ENCODE measurements at places on chromosomes 1 and 21. TPM values are rescaled to one million over a fixed set of nuclear protein-coding genes. Genes with fewer than 3 reads are reported as not detected.
A peak's percentile ranks its signal among the peaks of the same experiment; 100 is the strongest.

- DNase-seq = no peak
- H3K36me3 ChIP-seq = no peaks in the 10 kb centered on the region
- H3K4me1 ChIP-seq = no peaks in the 10 kb centered on the region
- no peak overlapping the region for H3K27ac ChIP-seq
- H3K27me3 ChIP-seq = no peaks in the 10 kb centered on the region
- H3K4me3 ChIP-seq = no peak overlapping the region
Measured at GRCh38 chr1:165842671-165843129, 15.3 kb downstream of the UCK2 start.

DNA sequence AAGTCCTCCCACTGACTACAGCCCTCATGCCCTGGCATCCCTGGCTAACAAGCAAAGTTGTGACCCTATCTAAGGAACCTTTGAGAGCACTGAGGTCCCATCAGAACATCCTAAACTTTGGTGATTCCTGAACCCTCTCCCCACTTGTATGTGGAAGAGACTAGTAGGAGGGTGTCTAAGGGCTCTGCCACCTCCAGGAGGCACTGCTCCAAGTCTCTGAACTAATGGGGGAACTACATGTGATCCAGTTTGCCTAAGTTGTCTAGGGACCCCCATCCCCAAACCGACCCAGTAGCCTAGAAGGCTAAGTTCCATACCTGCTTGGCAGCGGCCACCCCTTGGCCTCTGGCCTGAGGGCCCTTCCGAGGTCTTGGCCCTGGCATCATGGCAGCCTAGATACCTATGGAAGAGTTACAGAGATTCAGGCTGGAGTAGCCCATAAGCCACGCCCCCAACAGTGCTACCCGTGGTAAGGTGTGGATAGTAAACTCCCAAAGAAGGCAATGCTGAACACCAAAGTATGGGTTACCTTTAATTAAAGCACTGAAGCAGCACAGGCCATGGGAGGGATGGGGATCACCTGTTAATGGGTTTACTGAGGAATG lies 1.7 kb downstream of the CC2D1B start:
- peaks cover 14% of the 10 kb centered on the region for H3K4me1 ChIP-seq
- peak overlapping the region; percentile 94 for H3K4me3 ChIP-seq
- no peak for DNase-seq
- H3K27me3 ChIP-seq = no peaks in the 10 kb centered on the region
- peak overlapping the region; percentile 92 for H3K27ac ChIP-seq

- peak overlapping the region; percentile 95 for H3K4me3 ChIP-seq
- H3K27ac ChIP-seq = peak overlapping the region; percentile 100
- peaks cover 27% of the 10 kb centered on the region for H3K4me1 ChIP-seq
- H3K36me3 ChIP-seq = no peaks in the 10 kb centered on the region
Measured at GRCh38 chr1:153532769-153533599, 2.8 kb downstream of the S100A6 start.

DNA sequence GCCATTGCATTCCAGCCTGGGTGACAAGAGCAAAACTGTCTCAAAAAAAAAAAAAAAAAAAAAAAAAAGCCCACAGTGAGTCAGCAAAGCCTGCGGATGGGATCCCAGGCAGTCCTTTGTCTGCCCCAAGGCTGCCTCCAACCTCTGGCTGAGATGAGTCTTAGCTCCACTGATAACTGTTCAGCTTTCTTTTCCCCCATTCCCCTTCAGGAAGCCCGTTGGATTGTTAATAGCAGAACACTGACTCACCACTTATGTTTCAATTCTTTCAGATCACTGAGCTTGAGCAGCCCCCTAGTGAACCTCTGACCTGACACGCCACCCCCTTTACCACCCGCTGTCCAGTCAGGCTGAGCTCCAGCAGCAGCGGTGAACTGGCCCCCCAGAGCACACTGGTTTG lies 57.5 kb downstream of the ERG start:
- no peak for DNase-seq
- H3K27me3 ChIP-seq = no peaks in the 10 kb centered on the region
- no peak overlapping the region for H3K4me3 ChIP-seq
- no peaks in the 10 kb centered on the region for H3K36me3 ChIP-seq

DNA sequence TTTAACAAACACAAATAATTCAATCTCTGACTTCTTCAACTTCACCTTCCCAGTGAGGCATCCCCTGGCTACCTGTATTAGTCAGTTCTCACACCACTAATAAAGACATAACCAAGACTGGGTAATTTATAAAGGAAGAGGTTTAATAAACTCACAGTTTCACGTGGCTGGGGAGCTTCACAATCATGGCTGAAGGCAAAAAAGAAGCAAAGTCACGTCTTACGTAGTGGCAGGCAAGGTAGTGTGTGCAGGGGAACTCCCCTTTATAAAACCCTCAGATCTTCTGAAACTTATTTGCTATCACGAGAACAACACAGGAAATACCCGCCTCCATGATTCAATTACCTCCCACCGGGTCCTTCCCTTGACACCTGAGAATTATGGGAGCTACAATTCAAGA lies 478.5 kb downstream of the ADGRL2 start:
- no peaks in the 10 kb centered on the region for H3K36me3 ChIP-seq
- no peak overlapping the region for H3K4me3 ChIP-seq
- no peaks in the 10 kb centered on the region for H3K27me3 ChIP-seq

DNA sequence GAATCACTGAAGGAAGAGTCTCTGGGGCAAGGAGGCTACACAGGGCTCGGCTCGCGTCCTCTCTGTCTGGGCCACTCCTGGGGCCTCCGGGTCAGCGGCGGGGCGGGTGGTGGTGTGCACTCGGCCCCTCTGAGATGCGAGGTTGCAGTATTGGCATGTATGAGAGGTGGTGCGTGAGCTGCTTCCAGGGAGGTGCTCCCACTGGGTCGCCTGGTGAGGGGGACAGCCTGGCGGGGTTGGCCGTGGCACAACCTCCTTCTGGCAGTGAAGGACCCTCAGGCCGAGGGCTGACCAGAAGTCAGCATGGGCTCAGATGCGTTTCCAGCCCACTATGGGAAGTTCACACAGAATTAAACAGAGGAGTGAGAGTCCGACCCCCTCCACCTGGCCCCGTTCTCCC lies 38.5 kb upstream of the COL18A1 start:
- H3K4me1 ChIP-seq = peaks cover 21% of the 10 kb centered on the region
- no peak for DNase-seq
- H3K27ac ChIP-seq = peak overlapping the region; percentile 99
- no peaks in the 10 kb centered on the region for H3K36me3 ChIP-seq
- no peak overlapping the region for H3K4me3 ChIP-seq

DNA sequence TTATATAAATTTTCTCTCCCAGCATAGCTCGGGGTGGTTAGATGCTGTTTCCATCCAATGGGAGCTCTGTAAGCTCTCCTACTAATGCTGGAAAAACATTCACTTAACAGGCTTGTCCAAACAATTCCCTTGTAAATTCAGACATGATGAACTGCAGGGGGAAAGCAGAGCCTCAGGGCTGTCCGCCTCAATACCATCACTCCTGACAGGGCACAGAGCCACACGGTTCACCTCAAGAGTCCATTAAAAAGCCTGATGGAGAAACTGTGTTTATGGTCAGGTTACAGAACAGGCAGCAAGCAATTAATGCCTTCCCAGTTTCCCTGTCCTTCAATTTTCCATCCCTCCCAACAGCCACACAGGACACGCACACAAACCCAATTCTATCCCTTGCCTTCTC lies 171.0 kb downstream of the BRINP2 start:
- no peak overlapping the region for H3K27ac ChIP-seq
- no peaks in the 10 kb centered on the region for H3K36me3 ChIP-seq
- no peaks in the 10 kb centered on the region for H3K27me3 ChIP-seq
- no peak overlapping the region for H3K4me3 ChIP-seq
- DNase-seq = no peak

DNA sequence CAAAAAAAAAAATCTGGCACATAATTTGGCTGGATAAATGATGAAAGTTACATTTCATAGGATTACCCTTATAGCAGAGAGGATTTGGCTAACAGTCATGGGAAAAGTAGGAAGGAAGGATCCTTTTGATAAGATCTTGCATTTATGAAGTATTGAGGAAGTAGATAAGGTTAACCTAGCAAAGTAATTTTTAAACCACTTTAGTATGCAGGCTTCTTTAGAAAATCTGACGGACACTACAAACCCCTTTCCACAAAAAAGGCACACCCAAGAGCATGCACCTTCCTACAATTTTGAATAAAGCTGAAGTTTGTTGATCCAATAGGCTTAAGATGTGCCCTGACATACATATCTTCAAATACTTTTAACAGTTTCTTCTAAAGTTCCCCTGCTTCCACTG lies 275.2 kb downstream of the GRIK1 start:
- H3K27ac ChIP-seq = no peak overlapping the region
- H3K4me3 ChIP-seq = no peak overlapping the region
- H3K4me1 ChIP-seq = no peaks in the 10 kb centered on the region
- H3K27me3 ChIP-seq = no peaks in the 10 kb centered on the region
- no peaks in the 10 kb centered on the region for H3K36me3 ChIP-seq

- H3K27ac ChIP-seq = no peak overlapping the region
- no peaks in the 10 kb centered on the region for H3K27me3 ChIP-seq
- no peak for DNase-seq
- no peak overlapping the region for H3K4me3 ChIP-seq
- H3K36me3 ChIP-seq = no peaks in the 10 kb centered on the region
- H3K4me1 ChIP-seq = no peaks in the 10 kb centered on the region
Measured at GRCh38 chr1:31509124-31510072, 66.9 kb upstream of the TINAGL1 start.

DNA sequence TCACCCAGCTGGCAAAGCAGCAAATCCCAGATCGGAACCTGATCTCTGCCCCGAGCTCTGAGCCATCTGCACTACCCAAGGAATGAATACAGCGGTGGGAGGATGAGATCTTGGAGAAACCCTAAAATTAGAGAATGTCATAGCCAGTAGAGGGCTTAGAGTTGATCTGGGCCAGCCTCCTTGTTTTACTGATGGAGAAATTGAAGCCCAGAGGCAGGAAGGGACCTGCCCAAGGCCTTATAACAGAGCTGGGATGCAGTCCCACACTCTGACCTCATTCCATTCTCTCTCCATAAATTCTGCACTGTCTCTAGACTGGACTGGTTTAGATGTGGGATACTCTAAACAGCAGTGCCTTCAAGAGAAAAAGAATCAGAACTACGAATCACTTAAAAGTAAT lies 4.8 kb upstream of the SFN start:
- no peak overlapping the region for H3K4me3 ChIP-seq
- H3K27me3 ChIP-seq = no peaks in the 10 kb centered on the region
- no peak for DNase-seq
- H3K27ac ChIP-seq = no peak overlapping the region
- H3K4me1 ChIP-seq = peaks cover 3% of the 10 kb centered on the region

DNA sequence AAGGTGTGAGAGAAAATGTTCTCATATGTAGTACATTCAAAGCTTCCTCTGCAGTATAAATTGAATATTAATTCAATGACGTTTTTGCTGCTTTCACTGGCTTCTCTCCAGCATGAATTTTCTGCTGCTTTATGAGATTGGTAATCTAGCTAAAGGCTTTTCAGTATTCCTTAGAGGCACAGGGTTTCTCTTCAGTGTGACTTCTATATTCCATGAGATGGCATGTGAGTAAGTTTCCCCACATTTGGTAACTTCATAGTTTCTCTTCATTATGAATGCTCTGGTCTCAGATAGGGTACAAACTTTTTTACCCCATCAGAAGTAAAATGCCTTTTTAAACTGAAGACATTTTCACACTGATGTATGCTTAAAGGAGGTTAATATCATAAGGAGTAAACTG lies 10.4 kb upstream of the KLF18 start:
- no peaks in the 10 kb centered on the region for H3K27me3 ChIP-seq
- no peak overlapping the region for H3K27ac ChIP-seq
- no peaks in the 10 kb centered on the region for H3K4me1 ChIP-seq
- H3K4me3 ChIP-seq = no peak overlapping the region
- H3K36me3 ChIP-seq = no peaks in the 10 kb centered on the region

- no peak overlapping the region for H3K27ac ChIP-seq
- no peaks in the 10 kb centered on the region for H3K27me3 ChIP-seq
- no peak overlapping the region for H3K4me3 ChIP-seq
- peaks cover 25% of the 10 kb centered on the region for H3K36me3 ChIP-seq
- DNase-seq = no peak
- no peaks in the 10 kb centered on the region for H3K4me1 ChIP-seq
Measured at GRCh38 chr1:167763525-167764220, 41.9 kb downstream of the MPZL1 start.

DNA sequence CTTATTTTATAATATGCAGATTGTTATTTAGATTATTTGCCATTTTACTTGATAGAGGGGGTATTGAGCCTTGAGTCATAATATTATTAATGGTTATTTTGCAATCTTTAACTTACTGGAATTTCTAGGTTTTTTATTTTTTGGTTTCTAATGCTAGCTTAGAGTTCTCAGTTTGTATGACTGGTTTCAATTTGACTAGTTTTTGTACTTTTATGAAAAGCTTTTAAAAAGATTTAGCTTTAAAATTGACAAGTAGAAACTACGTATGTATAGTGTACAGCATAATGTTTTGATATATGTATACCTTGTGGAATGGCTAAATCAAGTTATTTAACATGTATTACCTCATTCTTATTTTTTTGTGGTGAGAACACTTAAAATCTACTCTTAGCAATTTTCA lies 41.5 kb downstream of the CEP350 start:
- no peak overlapping the region for H3K4me3 ChIP-seq
- H3K27me3 ChIP-seq = no peaks in the 10 kb centered on the region
- no peak overlapping the region for H3K27ac ChIP-seq
- no peak for DNase-seq

DNA sequence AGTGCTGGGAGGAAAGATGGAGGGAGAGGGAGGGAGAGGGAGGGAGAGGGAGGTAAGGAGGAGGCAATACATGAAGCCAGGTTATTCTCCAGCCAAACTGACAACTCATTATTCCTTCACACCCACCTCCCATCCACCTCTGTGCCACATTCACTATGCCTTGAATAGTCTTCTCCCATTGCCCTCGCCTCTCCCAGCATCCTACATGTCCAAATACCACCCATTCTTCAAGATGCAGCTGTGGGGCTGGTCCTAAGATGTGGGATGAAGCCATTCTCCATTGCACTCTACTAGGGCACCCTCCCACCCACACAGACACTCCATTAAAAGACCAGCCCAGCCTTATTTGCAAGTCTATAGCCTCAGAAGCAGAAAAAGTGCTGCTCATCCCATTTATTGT lies 165.8 kb downstream of the RRAGC start:
- H3K36me3 ChIP-seq = no peaks in the 10 kb centered on the region
- no peaks in the 10 kb centered on the region for H3K27me3 ChIP-seq
- H3K4me3 ChIP-seq = no peak overlapping the region
- no peak overlapping the region for H3K27ac ChIP-seq
- no peak for DNase-seq

- H3K4me1 ChIP-seq = no peaks in the 10 kb centered on the region
- H3K36me3 ChIP-seq = no peaks in the 10 kb centered on the region
- no peak overlapping the region for H3K4me3 ChIP-seq
- no peak for DNase-seq
Measured at GRCh38 chr1:233723387-233723786, 109.5 kb downstream of the KCNK1 start.

Gene H6PD
- total RNA-seq = 56.8 TPM

Gene CYP4A22
- total RNA-seq = not detected

Gene LCE3D
- total RNA-seq = not detected

Gene E2F2
- total RNA-seq = not detected

Gene LENEP
- not detected for total RNA-seq

Gene OPRD1
- not detected for total RNA-seq

Gene ZBTB7B
- 83.1 TPM for total RNA-seq

Gene LCE2D
- total RNA-seq = not detected

Gene GPR153
- total RNA-seq = 24.3 TPM

Gene ANGPTL3
- total RNA-seq = not detected

Gene C1orf52
- total RNA-seq = 2.3 TPM

Measured in ascending aorta (tissue), 2 donors.